ENCODE measurements at places on chromosomes 16 and 17.

DNA sequence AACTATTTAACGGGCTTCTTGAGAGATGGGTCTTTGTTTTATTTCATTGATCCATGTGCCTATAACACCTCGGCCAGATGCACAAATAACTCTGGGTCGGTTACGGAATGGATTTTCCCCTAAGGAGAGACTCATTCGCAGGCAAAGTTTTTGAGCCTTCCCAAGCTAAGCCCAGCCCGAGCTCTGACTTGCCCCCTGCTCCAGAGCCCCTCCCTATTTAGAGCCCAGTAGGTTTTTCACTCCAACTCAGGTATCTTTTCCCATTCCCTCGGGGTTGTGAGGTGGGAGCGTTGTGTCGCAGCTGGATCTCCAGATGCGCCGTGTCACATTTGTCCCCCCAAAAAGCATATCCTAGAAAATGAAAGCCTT, 812 bp upstream of the MYOCD start:
- no peak for DNase-seq

- no peak for DNase-seq
Measured at GRCh38 chr17:7745748-7746470, 28.4 kb downstream of the DNAH2 start.

GRCh38 chr16:10876799-10877341, at the start of gene CIITA:
TSS of gene CIITA (plus strand) at chr16:10877202. CDS start at chr16:10877331, 129 bp downstream.
- DNase-seq: peak; percentile 63

GRCh38 chr16:62225675-62226074, 189.4 kb upstream of the CDH8 start:
- DNase-seq: no peak

GRCh38 chr17:77002103-77003045, 134.2 kb downstream of the MGAT5B start:
- no peak for DNase-seq

DNA sequence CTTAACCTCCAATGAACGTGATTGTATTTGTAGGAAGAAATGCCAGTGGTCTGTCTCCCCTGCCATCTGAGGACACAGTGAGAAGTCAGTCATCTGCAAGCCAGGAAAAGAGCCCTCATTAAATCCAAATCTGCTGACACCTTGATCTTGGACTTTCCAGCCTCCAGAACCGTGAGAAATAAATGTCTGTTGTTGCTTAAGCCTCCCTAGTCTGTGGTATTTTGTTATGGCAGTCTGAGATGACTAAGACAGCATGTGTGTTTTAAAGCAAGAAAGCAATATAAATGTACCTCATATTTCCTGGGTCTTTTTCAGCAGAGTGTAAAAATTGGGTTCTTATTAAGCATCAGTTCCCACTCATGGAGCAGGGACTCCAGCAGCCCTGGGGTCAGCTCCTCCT, 177.9 kb upstream of the NLRP1 start:
- DNase-seq: no peak

DNA sequence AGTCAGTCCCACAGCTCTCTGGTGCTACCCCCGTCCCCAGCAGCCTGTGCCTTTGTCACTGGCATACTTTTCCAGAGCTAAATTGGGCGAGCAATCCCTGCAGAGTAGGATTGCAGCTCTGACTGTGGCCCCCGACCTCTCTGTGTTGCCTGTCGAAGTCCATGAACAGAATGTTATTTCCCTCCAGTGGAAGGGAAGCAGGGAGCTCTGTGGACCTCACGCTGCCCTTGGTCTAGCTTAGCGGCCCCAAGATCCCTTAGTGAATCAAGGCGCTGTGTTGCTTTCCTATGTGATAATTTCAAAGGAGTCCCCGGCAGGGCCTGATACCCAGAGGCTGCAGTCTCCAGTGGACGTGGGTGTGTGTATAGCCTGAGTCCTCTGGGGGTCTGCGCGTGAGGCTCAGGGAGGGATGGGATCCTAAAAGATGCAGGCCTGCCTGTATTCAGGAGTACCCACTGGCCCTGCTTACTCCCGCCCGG, 15.5 kb upstream of the CD300A start:
- no peak for DNase-seq

DNA sequence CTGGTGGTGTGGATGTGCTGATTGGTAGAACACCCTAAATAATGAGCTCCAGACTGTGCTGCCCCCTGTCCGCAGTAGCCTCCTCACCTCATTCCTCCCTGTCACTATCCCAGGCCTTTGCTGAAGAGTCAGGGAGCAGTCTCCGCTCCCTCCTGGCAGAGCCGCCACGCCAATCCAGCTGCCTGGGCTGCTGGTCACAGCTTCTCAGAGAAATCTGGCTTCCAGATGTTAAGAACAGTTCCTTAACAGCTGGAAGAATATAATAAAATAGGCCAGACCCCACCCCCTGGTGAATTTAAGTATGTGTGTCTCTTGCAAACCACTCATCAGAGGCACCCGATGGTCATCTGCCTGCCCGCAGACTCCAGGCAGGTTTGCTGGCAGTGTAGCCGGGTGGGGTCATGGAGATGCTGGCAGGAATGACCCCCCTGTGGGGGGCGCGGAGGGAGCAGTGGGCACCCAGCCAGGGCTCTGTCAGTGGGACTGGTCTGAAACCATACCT, 161.0 kb downstream of the CCDC182 start:
- no peak for DNase-seq

- DNase-seq: no peak
Measured at GRCh38 chr17:40542558-40543411, 22.5 kb downstream of the CCR7 start.

GRCh38 chr17:19361944-19362276, 613 bp downstream of the B9D1 start:
- no peak for DNase-seq

DNA sequence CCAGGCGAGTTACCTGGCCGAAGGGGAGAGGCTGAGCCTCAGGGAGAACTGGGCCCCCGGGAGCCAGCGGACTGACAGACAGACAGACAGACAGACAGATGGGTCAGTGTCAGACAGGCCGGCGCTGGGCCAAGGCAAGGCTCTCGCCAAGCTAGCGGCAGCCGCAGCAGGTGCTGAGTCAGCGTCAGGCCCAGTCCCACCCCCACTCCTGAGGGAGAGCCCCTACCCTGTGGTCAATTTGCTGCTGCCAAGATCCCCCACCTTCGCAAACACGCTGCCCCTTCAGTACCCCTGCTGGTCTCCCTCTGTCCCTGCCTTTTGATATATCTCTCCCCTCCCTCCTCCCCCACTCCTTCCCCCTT, 1.5 kb downstream of the FGF11 start:
- DNase-seq: no peak

- no peak for DNase-seq
Measured at GRCh38 chr16:5756969-5757368, 659.4 kb upstream of the EEF2KMT start.

- DNase-seq: no peak
Measured at GRCh38 chr17:42188749-42189650, 3.7 kb upstream of the HCRT start.

DNA sequence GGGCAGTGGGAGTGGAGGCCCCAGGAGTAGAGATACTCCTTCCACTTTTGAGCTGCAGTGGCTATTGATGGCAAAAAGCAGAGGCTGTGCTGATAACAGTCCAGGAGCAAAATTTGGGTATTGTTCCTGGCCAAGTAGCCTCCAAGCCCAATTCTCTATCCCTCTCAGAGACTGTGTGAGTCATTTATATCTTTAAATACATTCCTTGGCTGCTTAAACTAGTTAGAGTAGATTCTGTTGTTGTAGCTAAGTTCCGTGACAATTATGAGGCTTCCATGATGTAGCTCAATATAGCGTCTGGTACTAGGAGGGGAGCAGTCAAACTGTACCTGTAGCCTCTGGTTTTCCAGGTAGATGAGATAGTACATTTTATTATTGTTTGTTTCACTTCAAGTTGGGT, 19.9 kb upstream of the UBE2G1 start:
- DNase-seq: no peak

- DNase-seq: no peak
Measured at GRCh38 chr16:81767987-81768592, 11.0 kb upstream of the PLCG2 start.

- no peak for DNase-seq
Measured at GRCh38 chr17:19250421-19251173, 13.4 kb downstream of the EPN2 start.

GRCh38 chr16:14495213-14496046, 134.6 kb downstream of the PARN start:
- DNase-seq: no peak

DNA sequence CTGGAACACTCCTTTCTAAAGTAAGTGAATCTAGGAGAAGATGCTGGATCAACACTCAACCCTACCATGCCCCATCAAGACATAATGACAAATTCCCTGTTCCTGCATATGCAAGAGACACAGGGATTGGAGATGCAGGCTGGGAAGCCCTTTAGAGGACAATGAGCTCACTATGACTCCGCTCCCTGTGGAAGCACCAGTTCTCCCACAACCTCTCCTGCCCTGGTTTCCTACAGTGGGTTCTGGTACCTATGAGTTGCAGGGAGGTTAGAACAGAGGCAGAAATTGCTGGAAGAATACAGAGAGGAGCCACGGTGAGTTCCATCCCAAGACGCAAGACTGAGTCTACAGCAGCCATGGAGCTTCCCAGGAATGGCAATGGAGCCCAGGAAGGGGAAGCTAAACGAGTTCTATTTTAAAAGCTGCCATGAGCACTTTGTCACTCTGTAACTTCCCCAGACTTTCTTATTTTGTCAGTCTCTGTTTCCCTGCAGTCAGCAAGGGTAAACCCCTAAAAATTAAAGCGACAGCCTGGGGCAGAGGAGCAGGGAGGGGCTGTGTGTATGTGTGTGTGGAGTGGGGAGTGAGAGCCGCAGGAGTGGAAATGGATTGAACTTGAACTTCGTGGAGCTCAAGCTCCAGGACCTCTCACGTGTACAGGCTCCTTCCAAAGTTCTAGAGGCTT, 42.3 kb upstream of the PIK3R6 start:
- DNase-seq: no peak

DNA sequence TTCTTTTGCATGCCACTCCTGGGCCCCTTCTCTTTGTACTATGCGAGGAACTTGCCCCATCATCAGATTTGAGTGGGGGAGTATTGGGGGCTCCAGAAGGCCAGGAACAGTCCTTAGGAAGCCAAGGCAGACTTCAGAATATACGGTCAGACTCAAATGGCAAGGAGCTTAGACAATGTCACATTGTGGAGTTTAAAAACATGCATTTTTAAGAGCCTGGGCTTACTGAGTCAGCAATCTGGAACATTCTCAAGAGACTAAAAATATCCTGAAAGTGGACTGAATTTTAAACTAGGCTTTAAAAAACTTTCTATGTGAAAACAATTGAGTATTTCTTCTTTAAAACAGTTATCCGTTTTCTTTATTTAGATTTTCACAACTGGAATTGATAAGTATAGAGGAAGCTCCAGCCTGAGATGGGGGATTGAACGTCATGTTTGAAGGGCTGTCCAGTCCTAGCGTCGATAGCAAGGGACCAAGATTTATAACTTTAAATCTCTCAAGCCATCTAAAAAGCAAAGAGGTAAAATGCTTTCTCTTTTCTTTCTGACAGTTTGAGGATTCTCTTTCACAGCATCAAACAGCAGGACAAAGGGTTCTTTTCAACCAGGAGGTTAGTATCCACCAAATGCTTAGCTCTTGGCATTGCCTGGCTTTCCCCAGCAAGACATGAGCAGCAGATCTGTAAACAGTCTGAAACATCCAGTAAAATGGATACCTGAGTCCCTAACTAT, 45.8 kb upstream of the CDRT4 start:
- no peak for DNase-seq

- DNase-seq: no peak
Measured at GRCh38 chr17:77527836-77528505, 387.2 kb downstream of the SEC14L1 start.

- DNase-seq: no peak
Measured at GRCh38 chr16:77721752-77722308, 484 bp upstream of the NUDT7 start.

- peak; percentile 72 for DNase-seq
Measured at GRCh38 chr17:57987581-57988300, at the start of gene VEZF1. TSS of gene VEZF1 (minus strand) at chr17:57988254. CDS start at chr17:57988111, 143 bp downstream.

- DNase-seq: no peak
Measured at GRCh38 chr17:47686664-47687327, 7.2 kb upstream of the TBKBP1 start.

DNA sequence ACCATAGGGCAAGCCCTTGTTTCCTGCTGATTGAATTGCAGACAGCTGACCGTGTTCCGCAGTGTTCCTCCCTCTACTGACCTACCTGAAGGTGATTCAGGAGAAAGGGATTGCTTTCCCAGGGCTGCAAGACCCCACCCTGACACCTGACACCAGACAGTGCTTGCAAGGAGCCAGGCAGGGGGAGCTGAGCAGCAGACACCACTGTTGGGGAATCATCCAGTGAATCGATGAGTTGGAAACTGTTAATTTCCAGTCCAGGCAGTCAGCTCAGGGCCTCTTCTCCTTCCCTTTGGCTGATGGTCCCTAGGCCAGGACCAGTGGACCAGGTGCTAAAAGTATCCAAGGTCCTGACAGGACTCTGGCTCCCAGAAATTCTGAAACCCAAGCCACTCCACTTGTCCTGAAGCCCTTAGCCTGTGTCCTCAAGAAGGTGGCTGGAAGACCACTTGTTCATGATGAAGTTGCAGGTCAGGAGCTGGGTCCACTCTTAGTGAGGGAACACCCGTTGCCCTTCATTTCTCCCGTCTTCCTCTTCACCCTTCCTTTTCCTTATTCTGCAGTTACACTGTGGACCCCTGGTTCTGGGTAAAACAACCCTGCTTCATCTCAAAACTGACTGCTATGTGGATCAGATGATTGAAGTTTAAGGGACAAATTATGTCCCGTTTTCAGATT, 9.5 kb upstream of the UNK start:
- no peak for DNase-seq

- DNase-seq: no peak
Measured at GRCh38 chr17:27938864-27939263, 45.7 kb upstream of the LYRM9 start.

- DNase-seq: peak; percentile 51
Measured at GRCh38 chr16:12067714-12068401, 91.3 kb downstream of the SNX29 start.

DNA sequence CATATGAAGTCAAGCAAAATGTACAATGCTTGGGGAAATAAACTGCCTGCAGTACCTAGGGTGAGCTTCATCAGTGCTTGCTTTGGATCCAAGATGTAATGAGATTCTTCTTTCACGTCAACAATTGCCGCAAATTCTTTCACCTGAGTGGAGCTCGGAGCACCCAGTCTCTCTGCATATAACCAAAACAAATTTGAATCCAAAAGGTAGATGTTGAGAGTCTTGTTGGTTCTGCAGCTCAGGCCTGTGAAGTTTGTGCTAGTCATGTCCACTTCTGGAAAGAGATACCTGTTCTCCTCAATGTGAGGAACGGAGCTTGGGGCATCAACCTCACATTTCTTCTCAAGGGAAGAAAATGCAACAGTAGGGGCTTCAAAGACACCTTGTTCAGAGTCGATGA, 23.0 kb downstream of the SNN start:
- no peak for DNase-seq

Data from GM12892 (cell line).